ENCODE measurements at places on chromosomes 12 and 14.

- peaks cover 26% of the 10 kb centered on the region for H3K4me1 ChIP-seq
- no peaks in the 10 kb centered on the region for H3K27me3 ChIP-seq
- no peaks in the 10 kb centered on the region for H3K36me3 ChIP-seq
- peak overlapping the region; percentile 68 for H3K27ac ChIP-seq
Measured at GRCh38 chr12:54991161-54991990, 6.8 kb upstream of the TESPA1 start.

DNA sequence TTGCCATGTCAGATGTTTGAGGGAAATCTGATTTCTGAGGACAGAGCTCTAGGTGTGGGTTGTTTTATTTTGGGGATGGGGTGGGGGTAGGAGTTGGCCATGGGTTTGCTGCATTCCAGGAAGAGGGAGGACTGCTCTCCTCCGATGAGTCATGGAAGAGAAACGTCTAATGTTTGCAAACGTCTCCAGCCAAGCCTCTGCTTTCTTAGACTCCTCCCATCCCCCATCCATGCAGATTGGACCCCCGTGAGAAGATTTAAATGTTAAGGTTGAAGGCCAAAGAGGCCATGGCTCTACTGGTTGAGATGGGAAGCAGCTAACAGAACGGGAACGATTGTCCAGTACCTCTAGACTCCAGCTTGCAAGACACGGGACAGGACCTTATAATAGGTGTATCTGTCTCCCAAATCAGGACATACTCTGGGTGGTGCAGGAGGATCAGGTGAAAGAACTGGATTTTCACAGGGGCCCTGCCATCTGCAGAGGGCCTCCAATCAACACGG, 11.4 kb upstream of the ATP2A2 start:
- H3K36me3 ChIP-seq: no peaks in the 10 kb centered on the region
- H3K4me3 ChIP-seq: no peak overlapping the region
- no peaks in the 10 kb centered on the region for H3K27me3 ChIP-seq

- no peaks in the 10 kb centered on the region for H3K4me1 ChIP-seq
- H3K27me3 ChIP-seq: no peaks in the 10 kb centered on the region
- no peak overlapping the region for H3K27ac ChIP-seq
Measured at GRCh38 chr12:93778306-93778705, 101.1 kb downstream of the CRADD start.

DNA sequence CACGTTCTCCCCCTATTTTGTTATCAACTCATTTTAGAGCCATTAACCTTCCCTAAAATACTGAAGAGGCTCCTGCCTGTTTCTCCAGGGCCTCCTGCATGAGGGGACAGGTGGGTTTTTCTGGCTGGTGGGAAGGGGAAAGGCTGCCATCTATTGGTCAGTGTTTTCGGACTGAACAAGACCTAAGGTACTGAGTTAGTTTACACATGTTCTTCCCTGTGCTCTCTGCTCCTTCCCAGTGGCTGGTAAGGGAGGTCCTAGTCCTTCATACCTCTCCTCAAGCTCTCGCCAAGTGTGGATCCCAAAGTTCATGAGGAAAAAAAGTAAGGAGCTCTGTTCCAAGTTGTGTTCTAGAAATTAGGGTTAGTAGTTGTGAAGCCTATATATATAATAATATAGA, 357.5 kb downstream of the FSCB start:
- no peaks in the 10 kb centered on the region for H3K36me3 ChIP-seq
- no peaks in the 10 kb centered on the region for H3K4me1 ChIP-seq
- no peak overlapping the region for H3K4me3 ChIP-seq
- no peak overlapping the region for H3K27ac ChIP-seq
- no peak for DNase-seq
- no peaks in the 10 kb centered on the region for H3K27me3 ChIP-seq

- no peak overlapping the region for H3K4me3 ChIP-seq
- H3K27me3 ChIP-seq: no peaks in the 10 kb centered on the region
- no peaks in the 10 kb centered on the region for H3K4me1 ChIP-seq
- no peak for DNase-seq
- H3K27ac ChIP-seq: no peak overlapping the region
Measured at GRCh38 chr12:39574785-39575497, 44.7 kb downstream of the ABCD2 start.

GRCh38 chr12:121792607-121793439, 665 bp downstream of the RHOF start:
- DNase-seq: no peak
- 0 out of 2 replicates have a peak, but pooled peaks cover 1% of the 10 kb centered on the region for H3K36me3 ChIP-seq
- peaks cover 47% of the 10 kb centered on the region for H3K4me1 ChIP-seq
